ENCODE measurements at places on chromosomes 4 and X.
A peak's percentile ranks its signal among the peaks of the same experiment; 100 is the strongest.

GRCh38 chr4:151325111-151325948, at the start of gene SH3D19:
TSS of gene SH3D19 (minus strand) at chr4:151325605. CDS start at chr4:151325352, 253 bp downstream.
- DNase-seq = peak; percentile 76

- DNase-seq = peak; percentile 85
Measured at GRCh38 chr4:56128213-56128612, 179.5 kb downstream of the CEP135 start.

DNA sequence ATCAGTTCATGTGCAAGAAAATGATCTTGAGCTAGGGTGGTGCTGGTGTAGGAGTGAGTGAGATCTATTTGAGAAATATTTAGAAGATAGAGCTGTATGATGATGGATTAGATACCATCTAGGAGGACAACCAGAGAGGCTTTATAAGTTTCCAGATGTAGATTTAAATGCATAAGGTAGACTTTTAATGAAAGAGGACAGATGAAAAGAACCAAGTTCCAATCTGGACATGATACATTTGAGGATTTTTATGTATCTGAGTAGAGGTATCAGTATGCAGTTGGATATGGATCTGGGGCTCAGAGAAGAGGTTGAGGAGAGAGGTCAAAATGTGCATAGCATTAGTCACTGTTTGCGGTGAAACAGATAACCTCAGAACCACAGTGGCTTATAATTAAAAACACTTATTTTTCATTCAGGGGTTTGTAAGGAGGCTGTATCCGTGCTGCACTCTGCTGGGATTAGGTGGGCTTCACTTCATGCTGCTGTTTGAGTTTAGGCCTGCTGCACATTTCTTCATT, 348.7 kb downstream of the BMPR1B start:
- no peak for DNase-seq

GRCh38 chr4:184408021-184408683, 66.2 kb downstream of the IRF2 start:
- DNase-seq = peak; percentile 75

DNA sequence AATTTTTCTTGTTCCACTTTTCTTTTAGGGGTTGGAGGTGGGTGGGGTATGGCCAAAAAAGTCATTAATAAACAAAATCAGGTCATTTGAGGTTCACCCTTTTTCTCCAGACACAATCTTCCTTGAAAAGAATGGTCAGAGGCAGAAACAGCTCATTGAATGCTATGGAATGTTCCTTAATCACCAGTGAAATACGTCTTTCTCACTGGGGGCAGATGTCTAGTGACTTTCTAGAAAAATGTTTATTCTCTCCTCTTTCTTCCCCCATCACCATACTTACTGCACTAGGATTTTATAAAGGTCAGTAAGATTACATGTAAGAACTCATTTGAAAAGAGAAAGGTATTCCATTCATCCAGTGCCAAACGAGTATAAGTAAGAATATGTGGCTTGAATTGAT, 44.5 kb downstream of the MGST2 start:
- DNase-seq = no peak

- DNase-seq = peak; percentile 53
Measured at GRCh38 chr4:120977435-120977997, 55.0 kb upstream of the PRDM5 start.

DNA sequence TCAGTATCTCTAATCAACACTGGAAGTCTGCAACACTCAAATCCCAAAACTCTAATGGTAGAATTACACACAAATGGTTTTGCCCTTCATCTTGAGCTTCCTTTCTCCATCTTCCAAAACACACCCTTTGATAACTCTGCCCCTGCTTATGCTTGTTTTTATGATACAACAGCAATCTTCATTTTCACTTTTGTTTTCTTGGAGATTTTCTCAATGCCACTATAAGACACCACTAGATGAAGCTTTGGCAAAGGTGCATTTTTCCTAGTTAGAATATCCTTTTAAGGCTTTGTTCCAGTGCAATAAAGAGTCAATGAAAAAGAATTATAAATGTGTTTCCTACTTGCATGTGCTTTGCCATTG, 472.4 kb upstream of the NWD2 start:
- no peak for DNase-seq

- DNase-seq = peak; percentile 25
Measured at GRCh38 chr4:38489011-38489861, 174.8 kb upstream of the KLF3 start.

Data from fibroblast of lung (primary cell).